Activated T-cell treated with anti-CD3 and anti-CD28 coated beads, Interleukin-2, amount 50 U/mL, for 72 hours (primary cell): ENCODE measurements at places on chromosomes 6 and 20. TPM values are rescaled to one million over a fixed set of nuclear protein-coding genes. Genes with fewer than 3 reads are reported as not detected.

DNA sequence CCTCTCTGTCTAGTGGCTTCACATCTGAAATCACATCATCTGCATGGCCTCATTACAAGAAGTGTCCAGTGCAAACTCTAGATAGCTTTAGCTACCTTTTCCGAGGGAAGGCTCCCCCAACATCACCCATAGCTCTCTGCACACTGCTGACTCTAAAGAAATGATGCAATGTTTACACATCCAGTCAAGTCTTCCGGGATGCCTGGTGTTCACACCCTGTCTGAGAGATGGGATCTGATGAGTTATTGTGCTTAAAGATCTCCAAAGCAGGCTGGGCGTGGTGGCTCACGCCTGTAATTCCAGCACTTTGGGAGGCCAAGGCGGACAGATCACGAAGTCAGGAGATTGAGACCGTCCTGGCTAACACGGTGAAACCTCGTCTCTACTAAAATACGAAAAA, 404.6 kb upstream of the IRAK1BP1 start:
- DNase-seq = no peak

Gene GABRR1
- not detected for total RNA-seq

Gene TMC2
- total RNA-seq = not detected

GRCh38 chr6:45548657-45549515, 171.2 kb upstream of the SUPT3H start:
- peak; percentile 26 for DNase-seq

- no peak for DNase-seq
Measured at GRCh38 chr20:41398408-41398807, 31.8 kb upstream of the EMILIN3 start.

- DNase-seq = no peak
Measured at GRCh38 chr6:153088796-153089195, 42.3 kb downstream of the RGS17 start.

DNA sequence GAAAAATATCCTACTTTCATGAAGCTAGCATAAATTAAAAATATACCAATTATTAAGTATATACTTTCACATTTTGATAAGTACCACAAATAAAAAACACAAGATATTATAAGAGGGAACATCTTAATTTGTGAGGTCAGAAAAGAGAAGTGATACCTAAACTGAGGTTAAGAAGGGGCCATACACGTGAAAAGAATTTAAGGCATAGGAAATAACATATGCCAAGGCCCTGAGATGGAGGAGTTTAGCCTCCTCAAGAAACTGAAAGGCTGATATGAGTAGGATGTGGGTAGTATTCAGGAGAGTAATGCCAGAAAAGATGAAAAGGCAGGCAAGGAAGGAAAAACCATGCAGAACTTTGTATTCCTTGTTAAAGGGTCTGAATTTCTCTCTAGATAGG, 116.6 kb upstream of the HTR1E start:
- DNase-seq = no peak

DNA sequence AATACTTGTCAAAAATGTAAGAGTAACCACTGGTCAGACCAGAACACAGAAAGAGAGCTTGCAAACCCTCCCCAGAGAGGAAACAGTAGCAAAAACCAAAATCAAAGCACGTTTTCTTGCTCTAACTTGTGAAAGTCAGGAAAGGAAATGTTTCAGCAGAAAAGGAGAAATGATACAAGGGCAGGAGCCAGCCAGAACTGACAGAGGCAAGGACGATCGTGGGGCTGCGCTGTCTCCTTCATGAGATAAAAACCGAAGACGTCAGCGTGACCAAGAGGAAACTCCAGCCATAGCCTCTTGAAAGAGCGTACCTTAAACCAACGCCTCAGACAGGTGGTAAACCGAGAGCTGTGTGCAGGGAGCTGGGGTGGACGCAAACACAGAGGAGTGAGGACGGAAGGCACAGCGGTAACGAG, 27.5 kb downstream of the LAMA5 start:
- no peak for DNase-seq

DNA sequence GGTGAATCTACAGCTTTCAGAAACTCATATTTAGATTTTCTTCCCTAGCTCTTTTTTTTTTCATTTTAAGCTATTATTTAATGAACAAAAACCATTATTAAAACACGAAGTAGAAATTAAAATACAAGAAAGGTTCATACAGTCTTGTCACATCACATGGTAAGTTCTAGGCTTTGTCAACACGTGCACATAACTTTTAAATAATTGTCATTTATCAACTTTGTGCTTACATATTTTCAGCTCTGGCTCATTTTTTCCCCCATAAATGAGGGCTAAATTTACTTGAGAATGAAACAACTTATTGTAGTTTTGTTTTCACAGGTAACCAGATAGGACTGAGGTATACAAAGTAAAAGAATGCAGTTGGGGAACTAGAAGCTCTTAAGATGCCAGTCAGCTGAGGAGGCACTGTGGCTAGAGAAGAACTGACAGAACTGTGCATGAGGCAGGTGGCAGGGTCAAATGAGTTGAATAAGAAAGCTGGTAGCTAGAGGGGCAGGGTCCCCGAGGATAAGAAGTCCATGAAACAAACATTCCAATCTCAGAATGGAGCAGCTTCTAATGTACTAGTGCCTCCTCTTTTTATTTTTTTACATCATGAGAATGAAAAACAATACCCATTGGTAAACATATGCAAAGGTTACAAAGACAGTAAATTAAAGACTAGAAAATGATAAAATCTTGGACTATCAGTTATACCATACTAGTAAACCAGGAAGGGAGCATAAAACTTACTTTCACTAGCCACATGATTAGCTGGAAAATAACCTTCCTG, 141.5 kb downstream of the MYB start:
- peak; percentile 14 for DNase-seq

Gene HMGCLL1
- not detected for total RNA-seq

Gene SLC35F1
- 2.3 TPM for total RNA-seq

DNA sequence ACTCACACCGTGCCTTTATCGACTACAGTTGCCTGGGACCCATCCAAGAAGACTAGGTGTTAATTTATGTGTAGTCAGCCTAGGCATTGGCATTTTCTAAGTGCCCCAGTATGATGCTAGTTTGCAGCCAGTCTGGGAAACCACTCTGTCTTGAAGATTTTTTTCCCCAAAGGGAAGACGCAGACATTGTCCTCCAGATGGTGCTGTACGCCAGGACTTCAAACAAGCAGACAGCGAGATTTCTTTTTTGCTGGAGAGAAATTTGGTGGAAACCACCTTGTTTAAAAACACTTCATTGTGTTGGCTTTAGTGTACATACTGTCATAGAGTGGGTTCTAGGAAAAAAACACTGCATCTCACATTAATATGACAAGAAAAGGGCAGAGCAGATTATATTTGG, 30.0 kb downstream of the ALDH5A1 start:
- DNase-seq = peak; percentile 6

GRCh38 chr6:100568255-100568654, 103.5 kb upstream of the SIM1 start:
- DNase-seq = no peak

DNA sequence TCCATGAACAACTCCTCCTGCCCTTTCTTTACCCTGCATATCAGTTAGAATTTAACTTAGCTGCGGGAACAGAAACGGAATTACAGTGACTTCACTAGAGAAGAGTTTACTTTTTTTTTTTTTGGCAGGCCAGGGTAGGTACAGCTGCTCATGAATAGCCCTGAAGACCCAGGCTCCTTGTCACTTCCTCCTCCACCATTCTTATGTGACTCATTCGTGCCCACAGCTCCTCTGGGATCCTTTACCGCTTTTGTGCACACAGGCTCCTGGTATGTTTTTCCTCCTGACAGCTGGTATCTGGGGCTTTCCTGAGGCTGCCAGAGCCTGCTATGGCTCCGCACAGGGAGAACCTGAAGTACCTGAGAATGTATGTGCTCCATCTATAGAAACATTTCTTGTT, 3.9 kb upstream of the KCNS1 start:
- DNase-seq = no peak

GRCh38 chr20:50172347-50173013, 18.1 kb upstream of the CEBPB start:
- no peak for DNase-seq

Gene CST2
- not detected for total RNA-seq

- no peak for DNase-seq
Measured at GRCh38 chr6:34717466-34717865, 20.9 kb upstream of the ILRUN start.

- DNase-seq = no peak
Measured at GRCh38 chr6:136600818-136601217, 50.6 kb upstream of the MAP7 start.

Gene PET117
- total RNA-seq = 10.2 TPM

Gene TUBB1
- not detected for total RNA-seq

Gene RIPOR3
- total RNA-seq = 0.23 TPM

DNA sequence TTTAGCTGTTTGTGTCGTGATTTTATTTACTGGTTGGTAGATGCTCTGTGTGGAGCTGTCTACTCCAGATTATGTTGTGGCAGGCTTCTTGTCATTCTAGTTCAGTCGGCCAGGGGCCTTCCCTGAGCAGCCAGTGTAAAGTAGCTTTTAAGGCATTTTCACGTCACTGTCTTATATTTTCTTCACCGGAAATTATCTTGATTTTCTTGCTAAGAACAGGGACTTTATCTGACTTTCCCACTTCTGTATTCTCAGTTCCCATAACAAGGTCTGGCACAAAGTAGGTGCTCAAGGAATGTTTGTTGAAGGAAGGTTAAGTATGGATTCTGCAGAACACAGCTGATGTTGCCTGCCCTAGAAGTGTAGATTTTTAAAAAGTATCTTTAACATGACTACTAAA, 868 bp downstream of the LTV1 start:
- no peak for DNase-seq

Gene SIRPG
- 55.4 TPM for total RNA-seq

DNA sequence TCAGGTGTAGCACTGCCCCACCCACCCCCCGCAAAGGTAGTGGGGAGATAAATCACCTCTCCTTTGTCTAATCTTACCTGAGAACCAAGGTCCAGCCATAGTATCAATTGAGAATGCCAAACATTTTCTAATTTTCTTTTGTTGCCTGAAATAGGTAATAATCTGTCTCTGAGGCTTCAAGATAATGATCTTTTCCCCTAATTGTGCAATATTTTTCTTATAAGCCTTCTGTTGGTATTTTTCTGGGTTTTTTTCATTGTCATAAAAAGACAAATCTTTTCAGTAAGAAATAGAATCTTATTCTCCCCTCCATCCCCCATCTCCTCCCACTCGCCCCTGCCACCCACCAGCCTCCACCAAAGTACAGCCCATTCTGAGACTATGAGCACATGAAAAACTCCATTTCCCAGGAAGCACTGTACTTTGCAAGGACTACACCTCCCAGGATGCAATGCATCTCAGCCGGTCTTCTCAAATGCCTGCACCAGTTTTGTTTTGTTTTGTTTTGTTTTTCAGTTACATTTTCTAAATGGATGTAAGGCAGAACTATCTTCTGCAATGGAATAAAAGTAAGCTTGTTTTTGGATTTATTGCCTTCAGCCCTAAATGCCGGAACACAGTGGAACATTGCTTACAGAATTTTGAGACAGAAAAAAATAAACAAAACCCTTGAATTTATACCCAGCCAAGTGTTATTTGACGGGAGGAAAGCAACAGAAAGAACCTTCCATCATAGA, 268.0 kb downstream of the TFAP2A start:
- DNase-seq = peak; percentile 4

DNA sequence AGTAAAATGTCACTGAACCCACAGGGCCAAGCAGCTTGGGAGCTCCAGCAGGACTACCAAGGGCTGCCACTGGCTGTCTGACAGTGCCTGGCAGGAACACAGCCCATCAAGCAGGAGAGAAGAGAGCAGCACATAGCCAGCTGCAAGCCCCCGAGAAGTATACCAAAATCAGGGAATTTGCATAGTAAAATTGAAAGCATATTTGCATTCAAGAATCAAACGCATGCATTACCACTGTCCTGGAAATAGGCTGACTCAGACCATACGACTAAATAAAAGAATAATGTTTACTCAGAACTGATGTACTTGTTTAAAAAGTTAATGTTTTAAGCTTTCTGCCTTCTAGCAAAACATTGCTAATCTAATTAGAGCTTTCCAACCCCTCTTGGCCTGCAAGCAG, 298.1 kb downstream of the TFAP2B start:
- no peak for DNase-seq

DNA sequence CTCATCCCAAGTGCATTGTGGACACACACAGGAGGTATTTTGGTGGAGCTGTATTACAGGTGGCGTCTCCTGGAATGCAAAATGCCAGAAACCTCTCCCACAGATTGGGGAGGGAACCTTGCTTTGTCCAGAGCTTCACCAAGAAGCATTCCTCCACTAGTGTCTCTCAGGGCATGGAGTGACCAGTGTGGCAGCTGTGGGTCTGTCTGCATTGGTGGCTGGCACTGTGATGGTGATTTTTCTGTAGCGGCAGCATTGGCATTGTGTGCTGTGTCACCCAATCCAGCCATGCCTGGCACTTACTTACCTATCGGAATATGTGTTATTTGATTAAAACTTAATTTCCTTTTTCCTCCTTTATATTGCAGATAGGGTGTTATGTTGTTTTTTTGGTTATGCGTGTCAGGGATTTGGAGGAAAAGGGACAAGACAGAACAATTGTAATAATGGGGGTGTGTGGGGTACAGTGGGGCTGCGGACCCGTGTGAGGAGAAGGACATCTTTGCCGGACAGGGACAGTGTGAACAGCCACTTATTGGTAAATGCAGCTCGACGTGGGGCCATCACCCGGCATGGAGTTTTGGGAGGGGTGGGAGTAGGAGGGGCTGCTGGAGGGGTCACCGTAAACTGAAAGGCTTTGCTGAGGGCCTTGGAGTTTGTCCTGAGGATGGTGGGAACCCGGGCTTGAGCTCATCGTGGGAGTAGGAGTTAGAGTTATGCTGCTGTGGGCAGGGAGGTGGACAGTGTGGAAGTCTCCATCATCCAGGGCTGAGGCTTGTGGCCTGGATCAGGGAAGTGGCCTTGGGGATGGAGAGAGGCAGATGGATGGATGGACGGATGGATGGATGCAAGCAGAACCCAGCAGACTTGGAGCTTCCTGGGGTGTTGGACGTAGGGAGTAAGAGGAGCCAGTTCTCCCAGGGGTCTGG, 105.0 kb downstream of the SYCP2 start:
- DNase-seq = no peak

GRCh38 chr6:31178143-31179041, 7.9 kb upstream of the POU5F1 start:
- no peak for DNase-seq

DNA sequence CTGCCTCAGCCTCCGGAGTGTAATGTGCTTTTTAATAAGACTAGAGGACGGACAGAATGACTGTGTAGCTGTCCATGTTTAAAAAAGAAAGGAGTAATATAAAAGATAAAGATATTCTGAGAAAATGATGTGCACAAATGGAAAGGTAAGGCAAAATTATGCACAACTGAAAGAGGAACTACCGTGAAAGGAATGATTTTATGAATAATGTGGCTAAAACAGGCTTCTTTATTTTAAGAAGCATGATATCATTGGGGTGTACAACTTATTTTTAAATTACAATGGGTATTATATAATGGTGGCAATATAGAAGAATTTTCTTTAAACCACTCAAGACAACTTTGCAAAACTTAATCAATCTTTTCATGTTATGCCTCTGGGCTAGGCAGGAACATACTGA, 78.1 kb downstream of the FIG4 start:
- DNase-seq = no peak

DNA sequence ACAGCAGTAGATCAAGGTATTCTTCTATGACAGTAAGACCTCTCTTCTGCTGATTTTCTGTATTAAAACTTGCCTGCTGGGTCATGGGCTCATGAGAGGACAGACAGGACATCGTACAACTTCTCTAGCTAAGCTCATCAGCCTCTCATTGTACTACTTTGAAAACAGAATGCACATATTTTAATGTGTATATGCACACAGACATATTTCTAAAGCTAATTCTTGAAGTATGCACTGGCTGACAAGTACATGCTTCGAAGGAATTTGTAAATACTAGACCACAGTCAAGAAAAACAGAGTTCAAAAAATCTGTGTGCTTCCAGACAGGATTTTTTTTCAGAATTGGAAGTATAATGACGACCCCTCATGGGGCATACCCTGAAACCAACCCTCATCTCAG, 81.7 kb upstream of the CD83 start:
- no peak for DNase-seq
